ENCODE measurements at places on chromosomes 12 and 14. TPM values are rescaled to one million over a fixed set of nuclear protein-coding genes. Genes with fewer than 3 reads are reported as not detected.
A peak's percentile ranks its signal among the peaks of the same experiment; 100 is the strongest.

DNA sequence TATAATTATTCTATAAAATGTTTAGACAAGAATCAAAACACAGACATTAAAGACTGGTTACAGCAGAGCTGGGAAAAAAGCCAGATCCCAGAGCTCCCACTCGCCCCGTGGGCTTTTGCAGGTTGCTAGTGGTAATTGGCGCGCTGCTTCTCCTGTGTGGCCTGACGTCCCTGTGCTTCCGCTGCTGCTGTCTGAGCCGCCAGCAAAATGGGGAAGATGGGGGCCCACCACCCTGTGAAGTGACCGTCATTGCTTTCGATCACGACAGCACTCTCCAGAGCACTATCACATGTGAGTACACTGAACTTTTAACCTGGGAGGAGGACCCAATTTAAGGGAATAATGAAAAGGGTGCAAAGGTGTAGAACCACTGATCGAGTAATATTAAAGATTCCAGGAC is 7.5 kb downstream of the TMEM52B start:
- DNase-seq, result no peak
- no peaks in the 10 kb centered on the region for H3K4me1 ChIP-seq
- H3K27me3 ChIP-seq, result no peaks in the 10 kb centered on the region
- no peak overlapping the region for H3K27ac ChIP-seq
- H3K36me3 ChIP-seq, result no peaks in the 10 kb centered on the region
- H3K4me3 ChIP-seq, result no peak overlapping the region

DNA sequence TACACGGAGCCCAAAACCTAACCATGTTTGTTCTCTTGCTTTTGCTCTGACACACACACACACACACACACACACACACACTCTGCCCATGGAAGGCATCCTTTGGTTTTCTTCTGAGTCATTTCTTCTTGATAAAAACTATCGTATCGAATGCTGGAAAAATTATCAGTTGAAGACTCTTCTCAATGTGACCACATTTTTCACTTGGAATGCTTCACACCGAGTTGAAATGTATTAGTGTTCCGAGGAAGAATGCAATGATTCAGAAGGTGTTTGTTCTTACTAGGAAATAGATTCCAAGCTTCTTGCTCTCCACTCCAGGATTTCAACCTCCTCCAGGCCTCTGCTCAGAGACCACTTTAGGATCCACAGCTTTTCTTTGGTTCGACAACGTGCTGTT is 226.3 kb downstream of the MON2 start:
- H3K27me3 ChIP-seq, result no peaks in the 10 kb centered on the region
- DNase-seq, result no peak
- H3K27ac ChIP-seq, result no peak overlapping the region
- no peaks in the 10 kb centered on the region for H3K4me1 ChIP-seq
- H3K4me3 ChIP-seq, result no peak overlapping the region

DNA sequence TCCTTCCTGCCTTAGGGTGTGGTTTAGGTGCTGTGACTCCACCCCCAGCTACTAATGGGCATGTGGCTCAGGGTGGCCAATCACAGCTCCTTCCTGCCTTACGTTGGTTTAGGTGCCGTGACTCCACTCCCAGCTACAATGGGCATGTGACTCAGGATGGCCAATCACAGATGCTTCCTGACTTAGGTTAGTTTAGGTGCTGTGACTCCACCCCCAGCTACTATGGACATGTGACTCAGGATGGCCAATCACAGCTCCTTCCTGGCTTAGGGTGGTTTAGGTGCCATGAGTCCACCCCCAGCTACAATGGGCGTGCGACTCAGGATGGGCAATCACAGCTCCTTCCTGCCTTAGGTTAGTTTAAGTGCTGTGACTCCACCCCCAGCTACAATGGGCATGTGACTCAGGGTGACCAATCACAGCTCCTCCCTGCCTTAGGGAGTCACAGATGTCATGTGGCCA is 163.9 kb downstream of the TBX5 start:
- no peaks in the 10 kb centered on the region for H3K4me1 ChIP-seq
- no peak overlapping the region for H3K4me3 ChIP-seq
- no peak for DNase-seq
- H3K27ac ChIP-seq, result no peak overlapping the region
- no peaks in the 10 kb centered on the region for H3K36me3 ChIP-seq

- no peak overlapping the region for H3K27ac ChIP-seq
- peaks cover 6% of the 10 kb centered on the region for H3K4me1 ChIP-seq
- no peak for DNase-seq
- no peak overlapping the region for H3K4me3 ChIP-seq
Measured at GRCh38 chr12:39780913-39781446, 161.4 kb upstream of the ABCD2 start.

- H3K4me1 ChIP-seq, result peaks cover 35% of the 10 kb centered on the region
- no peaks in the 10 kb centered on the region for H3K27me3 ChIP-seq
- no peak for DNase-seq
- H3K4me3 ChIP-seq, result no peak overlapping the region
- H3K36me3 ChIP-seq, result no peaks in the 10 kb centered on the region
- H3K27ac ChIP-seq, result no peak overlapping the region
Measured at GRCh38 chr12:108120863-108121165, 8.3 kb upstream of the WSCD2 start.

DNA sequence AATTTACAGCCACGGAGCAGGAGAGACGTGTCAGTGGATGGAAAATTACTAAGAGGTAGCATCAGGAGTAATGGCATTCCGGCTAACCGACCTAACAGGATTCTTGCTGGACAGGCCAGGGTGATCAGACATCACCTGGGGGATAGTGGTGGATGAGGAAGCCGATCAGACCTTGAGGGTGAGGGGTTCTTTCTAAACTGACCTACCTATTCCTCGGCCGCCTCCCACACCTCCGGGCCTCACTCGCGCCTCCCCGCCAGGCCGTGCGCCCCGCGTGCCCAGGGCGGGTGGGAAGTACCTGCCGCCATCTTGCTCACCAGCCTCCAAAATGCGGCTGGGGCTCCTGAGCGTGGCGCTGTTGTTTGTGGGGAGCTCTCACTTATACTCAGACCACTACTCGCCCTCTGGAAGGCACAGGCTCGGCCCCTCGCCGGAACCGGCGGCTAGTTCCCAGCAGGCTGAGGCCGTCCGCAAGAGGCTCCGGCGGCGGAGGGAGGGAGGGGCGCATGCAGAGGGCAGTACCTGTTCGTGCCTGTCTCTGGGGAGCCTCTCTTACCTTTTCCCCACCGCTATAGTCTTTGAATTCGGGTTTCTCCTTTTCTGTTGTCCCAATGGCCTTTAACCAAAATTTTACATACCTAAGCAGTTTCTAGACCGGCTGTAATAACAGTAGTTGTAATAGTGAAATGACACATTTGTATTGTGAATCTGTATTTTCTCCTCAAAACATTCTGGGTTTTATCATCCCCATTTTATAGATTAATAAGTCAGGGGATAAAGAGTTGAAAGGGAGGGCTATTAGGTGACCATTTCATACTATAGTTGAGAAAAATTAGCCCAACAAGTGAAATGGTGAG is at the start of gene TMPRSS12:
Gene TMPRSS12 (plus strand): TSS at position 290 of the 857 bp plus-strand sequence. CDS start 39 bp downstream, at position 329.
- no peaks in the 10 kb centered on the region for H3K36me3 ChIP-seq
- no peak for DNase-seq
- H3K4me1 ChIP-seq, result peaks cover 3% of the 10 kb centered on the region
- H3K27me3 ChIP-seq, result no peaks in the 10 kb centered on the region
- H3K4me3 ChIP-seq, result peak within 1 kb of the TSS; percentile 47

DNA sequence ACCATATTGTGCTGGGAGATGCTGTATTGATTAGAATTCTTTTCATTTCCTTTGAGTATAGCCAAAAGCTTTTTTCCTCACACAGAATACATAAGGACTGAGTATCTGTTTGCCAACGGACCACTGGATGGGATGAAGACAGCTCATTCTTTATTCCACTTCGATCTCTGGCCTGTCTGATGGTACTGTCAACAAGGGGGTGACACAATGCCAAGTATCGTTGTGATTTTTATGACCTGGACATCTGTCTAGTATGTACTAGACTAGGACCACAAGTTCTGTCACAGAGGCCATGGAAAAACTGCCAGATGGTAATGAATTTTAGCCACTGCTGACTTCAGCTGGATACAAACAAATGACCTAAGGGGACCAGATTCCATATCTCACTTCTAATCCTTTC is 502.7 kb downstream of the SOX5 start:
- no peaks in the 10 kb centered on the region for H3K36me3 ChIP-seq
- no peaks in the 10 kb centered on the region for H3K27me3 ChIP-seq
- H3K4me3 ChIP-seq, result no peak overlapping the region
- no peak overlapping the region for H3K27ac ChIP-seq
- no peaks in the 10 kb centered on the region for H3K4me1 ChIP-seq
- no peak for DNase-seq

GRCh38 chr12:123058980-123059379 is 78.5 kb downstream of the ARL6IP4 start:
- no peaks in the 10 kb centered on the region for H3K27me3 ChIP-seq
- peak overlapping the region; percentile 43 for H3K27ac ChIP-seq
- H3K36me3 ChIP-seq, result no peaks in the 10 kb centered on the region

DNA sequence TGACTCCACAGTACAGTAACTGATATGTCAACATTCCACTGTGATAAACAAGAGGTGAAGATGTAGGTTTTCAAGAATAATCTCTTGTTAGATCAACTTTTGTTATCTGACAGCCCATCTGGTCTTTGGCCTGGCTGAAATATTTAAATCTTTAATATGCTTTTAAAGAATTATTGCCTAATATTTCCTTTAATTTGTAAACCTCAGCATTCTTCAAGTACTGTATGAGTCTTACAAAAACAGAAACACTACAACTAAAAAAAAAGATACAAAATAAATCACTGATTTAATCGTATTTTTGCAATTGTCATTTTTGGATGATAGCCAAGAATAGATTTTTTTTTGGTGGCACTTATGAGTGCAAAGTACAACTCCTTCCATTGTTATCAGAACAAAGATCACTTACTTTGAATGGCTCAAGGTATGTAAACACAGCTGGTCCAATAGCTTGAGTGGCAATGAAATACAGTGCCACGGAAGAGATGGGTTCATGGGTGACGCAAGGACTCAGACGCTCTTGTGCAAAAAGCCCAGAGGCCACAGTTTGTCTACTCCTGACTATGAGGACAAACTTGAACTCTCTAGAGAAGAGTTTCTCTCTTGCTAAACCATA is 109.5 kb downstream of the PAX9 start:
- no peaks in the 10 kb centered on the region for H3K36me3 ChIP-seq
- no peaks in the 10 kb centered on the region for H3K4me1 ChIP-seq

DNA sequence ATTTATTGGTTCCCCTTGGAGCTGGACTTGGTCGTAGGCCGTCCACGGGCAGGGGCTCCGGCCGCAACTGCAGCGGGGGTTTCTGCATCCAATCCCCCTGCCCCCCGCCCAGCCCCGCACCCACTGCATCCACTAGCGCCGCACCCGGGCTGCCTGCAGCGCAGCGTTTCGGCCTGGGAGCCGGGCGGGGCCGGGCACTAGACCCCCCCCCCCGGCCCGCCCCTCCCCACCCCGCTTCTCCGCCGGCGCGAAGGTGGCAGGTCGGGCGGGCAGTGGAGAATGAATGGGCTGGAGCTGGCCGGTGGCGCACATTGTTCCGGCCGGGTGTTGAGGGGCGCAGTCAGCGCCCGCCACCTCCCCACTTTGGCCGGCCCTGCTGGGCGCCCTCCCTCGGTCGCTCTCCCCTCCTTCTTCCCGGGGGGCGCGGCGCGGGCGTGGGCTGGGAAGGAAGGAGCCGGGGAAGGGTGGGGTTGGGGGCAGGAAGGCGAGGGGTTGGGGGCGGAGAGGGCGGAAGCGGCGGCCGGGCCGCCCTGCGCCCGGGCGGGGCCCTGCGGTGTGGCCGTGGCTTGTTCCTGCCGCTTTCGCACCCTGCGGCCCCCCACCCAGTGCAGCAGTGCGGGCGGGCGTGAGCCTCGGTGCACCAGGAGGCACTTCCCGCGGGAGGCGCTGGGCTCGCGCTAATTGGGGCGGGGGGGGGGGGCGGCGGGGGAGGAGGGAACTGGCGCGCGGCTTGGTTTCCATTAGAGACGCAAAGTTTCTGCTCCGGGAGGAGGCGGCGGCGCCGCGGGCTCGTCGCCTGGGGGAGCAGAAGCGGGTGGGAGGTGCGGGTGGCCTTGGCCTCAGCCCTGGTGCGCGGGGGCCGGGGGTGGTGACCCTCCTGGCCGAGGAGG is 841 bp downstream of the CALM1 start:
- H3K4me1 ChIP-seq, result peaks cover 10% of the 10 kb centered on the region
- peaks cover 19% of the 10 kb centered on the region for H3K36me3 ChIP-seq
- H3K4me3 ChIP-seq, result peak overlapping the region; percentile 87
- no peaks in the 10 kb centered on the region for H3K27me3 ChIP-seq
- DNase-seq, result no peak
- H3K27ac ChIP-seq, result peak overlapping the region; percentile 99

DNA sequence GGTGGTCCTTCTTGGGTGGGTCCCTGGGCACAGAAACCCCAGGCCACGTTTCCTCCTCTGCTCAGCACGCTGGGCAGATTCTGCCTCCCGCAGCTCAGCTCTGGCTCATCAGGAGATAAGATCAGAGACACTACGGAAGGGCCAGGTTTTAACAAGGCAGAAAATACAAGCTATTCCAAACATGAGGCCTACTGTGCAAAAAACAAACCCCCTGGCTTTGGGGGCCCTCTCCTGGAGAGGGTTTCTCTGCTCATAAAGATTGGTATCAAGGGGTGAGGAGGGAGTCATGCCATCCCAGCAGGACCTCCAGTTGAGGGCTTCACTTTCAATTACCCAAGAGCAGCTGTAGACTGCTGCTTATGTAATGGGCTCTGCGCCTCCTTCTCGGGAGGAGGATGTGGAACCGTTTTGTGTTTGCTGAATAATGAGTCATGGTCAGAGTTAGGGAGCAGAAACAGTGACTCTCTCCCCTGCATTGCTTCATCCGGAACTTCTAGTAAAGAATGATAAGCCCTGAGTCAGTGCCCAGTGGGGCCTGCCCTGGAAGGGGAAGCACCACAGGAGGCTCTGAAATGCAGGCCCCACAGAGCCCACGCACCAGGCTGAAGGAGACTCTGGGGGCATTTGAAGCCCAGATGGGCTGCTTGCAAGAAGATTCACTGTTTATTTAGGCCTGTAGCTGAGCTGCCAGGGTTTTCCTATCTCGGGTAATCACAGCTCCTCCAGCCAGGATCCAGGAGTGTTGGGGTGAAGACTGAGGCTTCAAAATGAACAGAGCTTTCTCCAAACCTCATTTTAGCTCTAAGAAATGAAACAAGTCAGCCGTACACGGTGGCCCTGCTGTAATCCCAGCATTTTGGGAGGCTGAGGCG is 79.3 kb downstream of the SSPN start:
- H3K36me3 ChIP-seq, result no peaks in the 10 kb centered on the region
- H3K27ac ChIP-seq, result peak overlapping the region; percentile 91
- peak; percentile 49 for DNase-seq
- H3K4me3 ChIP-seq, result no peak overlapping the region
- peaks cover 50% of the 10 kb centered on the region for H3K4me1 ChIP-seq
- H3K27me3 ChIP-seq, result no peaks in the 10 kb centered on the region

INSM2 gene
- not detected for total RNA-seq

TSPAN19 gene
- not detected for total RNA-seq

SLC25A21 gene
- 0.68 TPM for total RNA-seq

BMP4 gene
- total RNA-seq, result 24.8 TPM

RERG gene
- 3.2 TPM for total RNA-seq

CLEC2B gene
- 11.7 TPM for total RNA-seq
